HTR-8/SVneo (cell line): ENCODE measurements at places on chromosomes 1 and 21.

- DNase-seq = no peak
Measured at GRCh38 chr1:233998891-233999290, 94.4 kb downstream of the SLC35F3 start.

- no peak for DNase-seq
Measured at GRCh38 chr1:169160845-169161495, 54.5 kb downstream of the ATP1B1 start.

- no peak for DNase-seq
Measured at GRCh38 chr1:87368907-87369306, 40.2 kb downstream of the LMO4 start.

- no peak for DNase-seq
Measured at GRCh38 chr1:20624709-20625108, 8.5 kb upstream of the PINK1 start.

DNA sequence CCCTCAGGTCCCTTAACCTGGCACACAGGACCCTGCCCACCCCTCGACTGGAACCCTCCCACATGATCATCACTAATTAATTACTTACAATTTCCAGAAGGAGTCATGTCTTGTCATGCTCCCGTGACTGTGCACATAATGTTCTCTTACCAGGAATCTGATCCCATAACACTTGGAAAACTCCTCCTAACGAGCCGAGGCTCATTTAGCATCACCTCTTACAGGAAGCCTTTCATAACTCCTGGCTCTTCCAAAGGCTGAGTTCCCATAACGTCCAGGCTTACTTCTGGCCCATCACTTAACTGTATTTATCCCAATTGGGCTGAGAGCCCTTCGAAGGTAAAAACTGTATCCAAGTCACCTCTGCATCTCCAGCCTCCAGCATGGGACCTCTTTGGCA lies 147.9 kb upstream of the JUN start:
- DNase-seq = no peak

DNA sequence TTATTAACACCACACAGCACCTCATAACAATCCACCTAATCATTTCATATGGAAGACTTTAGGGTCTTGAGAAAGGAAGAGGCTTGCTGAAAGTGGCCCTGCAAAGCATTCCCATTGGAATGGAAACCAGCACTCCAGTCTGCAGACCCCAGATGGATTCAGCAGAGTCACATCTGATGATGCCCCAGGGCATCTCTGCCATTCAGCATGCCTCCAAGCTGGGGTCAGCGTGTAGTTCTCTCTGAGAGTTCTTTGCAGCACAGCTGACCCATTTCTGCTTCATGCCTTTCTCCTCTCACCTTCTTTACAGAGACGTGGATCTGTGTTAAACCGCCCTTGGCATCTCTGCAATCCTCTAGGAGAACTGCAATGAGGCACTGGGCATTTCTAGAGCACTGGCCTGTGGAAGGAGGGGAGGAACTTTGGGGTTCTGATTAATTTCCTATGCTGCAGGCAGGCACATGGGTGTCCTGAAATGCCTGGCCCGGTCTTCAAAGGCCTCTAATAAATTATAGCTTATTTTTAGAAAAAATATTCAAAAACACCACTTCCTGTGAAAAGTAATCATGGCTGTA lies 2.6 kb upstream of the LUZP1 start:
- no peak for DNase-seq

- peak; percentile 14 for DNase-seq
Measured at GRCh38 chr1:48109390-48110013, 112.3 kb upstream of the TRABD2B start.

DNA sequence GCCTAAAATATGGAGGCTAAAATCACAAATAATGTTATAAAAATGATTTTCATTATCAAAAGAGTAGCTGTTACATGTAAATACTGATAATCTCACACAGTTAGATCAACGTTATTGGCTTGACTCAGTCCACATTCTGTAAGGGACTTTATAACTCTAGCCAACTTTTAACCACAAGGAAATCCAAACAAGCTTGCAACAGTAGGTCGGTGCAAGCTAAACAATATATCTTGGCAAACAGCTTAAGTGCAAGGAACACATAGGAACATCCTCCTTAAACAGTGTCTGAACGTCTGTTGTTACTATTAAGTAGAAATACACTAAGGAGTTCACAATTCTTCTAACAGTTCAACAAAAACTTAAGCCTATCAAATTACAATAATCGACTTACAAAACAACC lies 126.7 kb downstream of the EIF4G3 start:
- DNase-seq = no peak

DNA sequence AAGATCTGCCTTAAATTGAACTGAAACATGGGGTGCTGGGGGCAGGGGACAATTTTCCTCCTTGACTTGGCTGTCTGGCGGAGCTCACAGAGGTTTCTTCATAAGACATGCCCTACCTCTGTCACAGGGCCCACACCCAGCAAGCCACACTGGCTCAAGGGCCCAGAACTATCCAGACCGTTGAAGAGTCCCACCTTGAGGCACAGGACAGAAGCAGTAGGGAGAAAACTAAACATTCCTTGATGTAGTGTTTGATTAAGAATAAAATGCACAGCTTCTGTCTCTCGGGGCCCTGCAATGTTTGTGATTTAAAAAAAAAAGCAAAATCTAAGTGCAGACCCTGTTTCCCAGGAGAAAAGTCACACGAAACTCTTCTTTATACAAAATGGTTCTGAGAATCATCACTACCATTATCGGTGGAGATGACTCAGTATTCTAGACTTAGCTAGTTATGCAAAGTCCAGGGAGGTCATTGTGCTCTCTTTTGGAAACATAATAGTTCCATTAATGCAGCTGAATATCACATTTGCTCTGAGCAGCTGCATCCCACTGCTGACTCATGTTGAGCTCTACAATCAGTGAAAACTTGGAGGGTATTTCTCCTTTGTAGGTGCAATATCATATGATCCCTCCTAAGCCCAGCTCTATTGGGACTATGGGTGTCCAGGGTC lies 53.6 kb upstream of the DIRAS3 start:
- no peak for DNase-seq
